T-cell (primary cell): ENCODE measurements at places on chromosomes 16 and 17. TPM values are rescaled to one million over a fixed set of nuclear protein-coding genes. Genes with fewer than 3 reads are reported as not detected.

DNA sequence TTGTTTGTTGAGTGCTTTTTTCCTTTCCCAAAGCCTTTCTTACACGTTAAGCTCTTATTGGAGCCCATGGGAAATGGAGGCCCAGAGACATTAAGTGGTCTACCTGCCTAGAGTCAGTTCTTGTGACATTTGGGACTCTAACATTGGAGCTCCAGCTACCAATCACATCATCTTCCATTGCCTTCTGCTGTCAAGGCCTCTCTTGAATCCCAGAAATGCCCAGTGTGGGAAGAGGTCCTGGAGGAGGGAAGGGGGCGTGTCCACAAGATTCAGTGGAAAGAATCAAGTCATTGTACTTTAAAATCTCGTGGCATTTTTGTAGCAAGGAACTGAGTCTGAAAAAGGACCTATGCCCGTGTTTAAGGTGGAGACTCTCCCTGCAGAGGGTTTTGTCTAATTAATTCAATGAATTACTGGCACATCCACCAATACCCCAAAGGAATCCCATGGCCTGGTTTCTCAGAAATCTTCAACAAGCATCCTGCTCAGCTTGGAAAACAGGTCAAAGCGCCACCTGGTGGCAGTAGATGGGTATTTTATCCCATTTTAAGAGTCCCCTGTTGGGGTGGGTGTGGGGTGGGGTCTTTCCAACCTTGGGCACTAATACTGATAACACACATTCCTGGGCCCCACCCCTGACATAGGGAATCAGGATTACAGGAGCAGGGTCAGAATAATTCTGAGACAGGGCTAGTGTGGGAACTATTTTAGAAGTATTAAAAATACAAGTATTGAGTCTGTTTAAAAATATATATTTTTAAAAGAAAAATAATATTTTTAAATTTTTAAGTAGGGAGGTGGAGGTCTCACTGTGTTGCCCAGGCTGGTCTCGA, 24.6 kb downstream of the GPT2 start:
- peak; percentile 52 for DNase-seq
- no peaks in the 10 kb centered on the region for H3K36me3 ChIP-seq
- no peaks in the 10 kb centered on the region for H3K27me3 ChIP-seq
- no peak overlapping the region for H3K27ac ChIP-seq
- H3K4me1 ChIP-seq, result no peaks in the 10 kb centered on the region
- no peak overlapping the region for H3K4me3 ChIP-seq

DNA sequence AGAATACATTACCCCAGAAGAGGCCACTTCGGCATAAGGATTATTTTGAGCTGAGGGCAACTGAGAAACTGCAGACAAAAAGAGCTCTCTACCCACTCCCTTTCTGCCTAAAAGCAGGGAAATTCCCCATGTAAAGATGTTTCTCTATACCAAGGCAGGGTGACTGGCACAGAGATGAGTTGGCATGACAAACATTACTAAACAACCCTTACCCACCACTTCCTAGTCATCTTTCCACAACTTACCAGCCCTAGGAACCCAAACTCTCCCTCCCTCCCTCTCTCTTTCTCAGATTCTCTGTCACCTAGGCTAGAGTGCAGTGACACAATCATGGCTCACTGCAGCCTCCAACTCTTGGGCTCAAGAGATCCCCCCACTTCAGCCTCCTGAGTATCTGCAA, 68.6 kb downstream of the EMP2 start:
- H3K27me3 ChIP-seq, result peaks cover 2% of the 10 kb centered on the region
- H3K4me3 ChIP-seq, result no peak overlapping the region
- no peaks in the 10 kb centered on the region for H3K4me1 ChIP-seq
- no peak overlapping the region for H3K27ac ChIP-seq
- no peak for DNase-seq

DNA sequence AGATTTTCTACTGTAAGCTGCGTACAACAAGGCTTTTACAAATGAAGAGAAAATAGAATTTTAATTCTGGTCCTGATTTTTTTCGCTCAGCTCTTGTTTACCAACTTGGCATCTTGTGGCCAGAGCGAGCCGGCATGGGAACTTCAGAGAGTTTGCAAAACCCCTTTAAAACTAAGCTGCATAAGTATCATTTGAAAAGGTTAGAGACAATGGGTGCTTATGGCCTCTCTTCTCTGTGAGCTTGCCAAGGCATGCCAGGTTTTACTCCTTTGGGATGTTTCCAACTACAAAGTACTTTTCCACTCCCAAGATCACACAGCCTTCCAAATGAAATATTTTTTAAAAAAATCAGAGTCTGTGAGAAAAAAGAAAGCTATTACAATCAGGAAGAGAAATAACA, 62.4 kb upstream of the FA2H start:
- no peaks in the 10 kb centered on the region for H3K4me1 ChIP-seq
- H3K27ac ChIP-seq, result no peak overlapping the region
- H3K27me3 ChIP-seq, result no peaks in the 10 kb centered on the region
- no peak overlapping the region for H3K4me3 ChIP-seq

DNA sequence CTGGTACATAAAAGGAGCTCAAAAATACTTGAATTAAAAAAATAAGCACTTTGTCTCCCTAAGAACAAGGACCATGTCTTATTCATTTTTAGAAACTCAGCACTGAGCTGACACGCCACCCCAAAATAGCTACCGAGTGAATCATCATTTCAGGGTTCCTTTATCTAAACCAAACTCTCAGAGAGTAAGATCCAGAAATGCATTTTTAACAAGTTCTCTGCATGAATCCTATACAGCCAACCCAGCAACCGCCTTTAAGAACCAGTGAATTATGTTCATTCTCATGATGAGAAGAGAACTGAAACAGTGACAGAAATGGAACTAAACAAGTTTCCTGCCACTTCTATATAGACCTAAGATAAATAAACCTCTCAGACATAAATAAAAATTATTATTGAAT, 8.7 kb downstream of the C16orf87 start:
- no peak overlapping the region for H3K27ac ChIP-seq
- H3K36me3 ChIP-seq, result no peaks in the 10 kb centered on the region
- no peak overlapping the region for H3K4me3 ChIP-seq
- no peaks in the 10 kb centered on the region for H3K27me3 ChIP-seq
- no peak for DNase-seq
- no peaks in the 10 kb centered on the region for H3K4me1 ChIP-seq

DNA sequence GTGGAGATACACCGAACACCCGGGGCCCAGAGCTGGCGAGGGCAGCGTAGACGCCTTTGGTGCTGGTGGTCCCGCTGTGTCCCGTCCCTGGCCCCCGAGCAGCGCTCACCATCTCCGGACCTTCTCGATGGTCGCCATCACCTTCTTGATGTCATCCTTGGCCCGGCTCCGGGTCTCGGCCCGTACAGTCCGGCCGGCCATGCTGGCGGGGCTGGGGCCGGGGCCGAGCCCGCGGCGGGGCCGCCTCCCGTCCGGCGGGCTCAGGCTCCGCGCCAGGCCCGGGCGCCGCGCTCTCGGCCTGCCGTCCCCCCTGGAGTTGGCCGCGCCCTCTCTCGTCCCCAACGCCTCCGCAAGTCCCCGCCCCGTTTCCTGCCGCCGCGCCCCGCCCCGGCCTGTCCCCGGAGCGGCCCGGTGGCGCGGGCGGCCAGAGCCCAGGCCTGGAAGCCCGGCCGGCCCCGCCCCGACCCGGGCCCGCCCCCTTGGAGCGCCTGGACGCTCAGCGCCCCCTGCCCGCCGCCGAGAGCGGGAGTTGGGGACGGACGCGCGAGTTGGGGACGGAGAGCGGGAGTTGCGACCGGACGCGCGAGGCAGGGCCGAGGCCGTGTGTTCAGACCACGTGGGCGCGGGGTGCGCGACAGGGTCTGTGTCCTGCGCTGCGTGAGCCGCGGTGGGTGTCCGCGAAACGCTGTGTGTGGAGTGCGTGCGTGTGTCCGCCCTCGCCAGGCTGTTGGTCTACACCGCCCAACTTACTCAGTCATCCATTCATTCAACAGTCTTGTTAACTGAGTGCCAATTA, at the start of gene BCL7C:
BCL7C (minus strand) TSS at position 334 of the 796 bp plus-strand sequence; CDS start at position 201, 133 bp downstream.
- H3K27ac ChIP-seq, result peak within 1 kb of the TSS; percentile 76
- peaks cover 13% of the 10 kb centered on the region for H3K4me1 ChIP-seq
- H3K4me3 ChIP-seq, result peak within 1 kb of the TSS; percentile 80
- peak; percentile 60 for DNase-seq

GRCh38 chr17:36485805-36486203, 677 bp upstream of the ZNHIT3 start:
- peaks cover 16% of the 10 kb centered on the region for H3K4me1 ChIP-seq
- H3K36me3 ChIP-seq, result peaks cover 4% of the 10 kb centered on the region
- peak overlapping the region; percentile 62 for H3K27ac ChIP-seq
- no peak for DNase-seq

DNA sequence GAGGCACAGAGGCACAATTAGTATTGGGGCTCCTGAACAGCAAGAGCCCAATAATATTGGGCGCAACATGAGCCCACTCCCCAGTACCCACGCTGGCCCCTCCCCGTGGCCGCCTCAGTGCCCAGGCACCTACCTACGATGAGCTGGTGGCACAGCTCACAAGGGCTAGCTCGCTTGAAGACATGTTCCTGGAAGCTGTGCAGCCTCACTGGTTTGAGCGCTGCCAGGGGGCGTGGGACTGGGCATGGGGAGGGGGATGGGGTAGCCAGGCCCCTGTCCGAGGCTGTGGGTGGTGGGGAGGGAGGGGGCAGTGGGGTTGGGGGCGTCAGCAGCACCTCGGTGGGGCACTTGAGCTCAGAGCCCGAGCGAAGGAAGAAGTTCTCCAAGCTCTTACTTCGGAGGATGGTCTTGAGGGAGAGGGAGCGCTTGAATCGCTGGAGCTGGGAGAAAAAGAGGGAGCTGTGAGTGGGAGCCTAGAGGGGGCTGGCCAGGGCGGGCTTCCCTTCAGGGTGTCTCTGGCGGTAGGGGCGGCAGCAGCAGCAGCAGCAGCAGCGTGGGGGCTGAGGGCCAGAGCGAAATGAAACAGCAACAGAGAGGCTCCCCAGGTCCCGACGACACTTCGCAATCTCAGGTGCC, 7.9 kb downstream of the STAC2 start:
- no peak overlapping the region for H3K4me3 ChIP-seq
- DNase-seq, result no peak
- H3K36me3 ChIP-seq, result no peaks in the 10 kb centered on the region

GRCh38 chr16:3355589-3355988, at the start of gene OR2C1:
TSS of gene OR2C1 (plus strand) at chr16:3355889. CDS start at chr16:3355941, 52 bp downstream.
- no peaks in the 10 kb centered on the region for H3K36me3 ChIP-seq
- H3K4me3 ChIP-seq, result no peak within 1 kb of the TSS
- peaks cover 8% of the 10 kb centered on the region for H3K27me3 ChIP-seq
- no peak for DNase-seq
- H3K27ac ChIP-seq, result no peak within 1 kb of the TSS
- H3K4me1 ChIP-seq, result no peaks in the 10 kb centered on the region

- no peaks in the 10 kb centered on the region for H3K36me3 ChIP-seq
- H3K27me3 ChIP-seq, result peaks cover 22% of the 10 kb centered on the region
- DNase-seq, result no peak
- no peak overlapping the region for H3K27ac ChIP-seq
- H3K4me3 ChIP-seq, result no peak overlapping the region
Measured at GRCh38 chr17:31696184-31696602, 162.9 kb downstream of the COPRS start.

CNTNAP1 gene
- total RNA-seq, result 2.2 TPM

KRTAP3-2 gene
- not detected for total RNA-seq

DNA sequence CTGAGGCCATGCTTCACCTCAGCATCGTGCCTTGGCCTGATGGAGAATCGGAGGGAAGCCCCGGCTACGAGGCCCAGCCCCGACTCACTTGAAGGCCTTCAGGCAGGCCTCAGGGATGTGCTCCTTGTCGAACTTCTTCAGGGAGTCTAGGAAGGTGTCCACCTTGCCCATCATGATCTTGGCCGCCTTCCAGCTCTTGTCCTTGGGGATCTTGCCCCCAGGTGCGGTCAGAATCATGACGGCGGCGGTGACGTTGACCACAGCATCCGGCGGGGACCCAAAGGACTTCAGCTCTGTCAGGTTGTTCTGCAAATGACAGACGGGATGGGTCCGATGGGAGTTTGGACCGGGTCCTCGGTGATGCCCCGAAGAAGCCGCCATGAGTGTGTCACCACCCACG, 81.2 kb downstream of the PGS1 start:
- no peaks in the 10 kb centered on the region for H3K36me3 ChIP-seq
- H3K27me3 ChIP-seq, result no peaks in the 10 kb centered on the region
- DNase-seq, result no peak
- H3K4me1 ChIP-seq, result no peaks in the 10 kb centered on the region

SYCE1L gene
- total RNA-seq, result 13.5 TPM

DNA sequence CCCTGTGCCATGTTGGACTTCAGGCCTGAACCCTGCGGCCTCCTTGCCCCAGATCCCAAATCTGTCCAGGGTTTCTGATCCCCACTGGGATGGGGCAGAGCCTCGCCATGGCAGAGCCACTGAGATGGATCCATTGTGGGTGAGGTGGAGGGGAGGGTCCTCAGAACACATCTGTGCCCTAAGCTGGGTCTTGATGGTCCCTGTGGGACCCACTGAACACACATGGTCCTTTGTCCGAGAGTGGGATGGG, 38.0 kb upstream of the KSR1 start:
- no peaks in the 10 kb centered on the region for H3K4me1 ChIP-seq
- H3K27ac ChIP-seq, result no peak overlapping the region
- no peak for DNase-seq
- no peak overlapping the region for H3K4me3 ChIP-seq
